ENCODE measurements at places on chromosomes 7 and 10.

GRCh38 chr10:73802276-73802991 lies 9.0 kb downstream of the NDST2 start:
- DNase-seq, result no peak

- no peak for DNase-seq
Measured at GRCh38 chr10:96034625-96035024, 8.8 kb upstream of the CCNJ start.

GRCh38 chr7:133674079-133674763 lies 421.3 kb downstream of the EXOC4 start:
- no peak for DNase-seq

GRCh38 chr7:26007510-26007909 lies 144.5 kb upstream of the NFE2L3 start:
- no peak for DNase-seq

GRCh38 chr10:114650266-114650665 lies 7.8 kb downstream of the ABLIM1 start:
- no peak for DNase-seq

DNA sequence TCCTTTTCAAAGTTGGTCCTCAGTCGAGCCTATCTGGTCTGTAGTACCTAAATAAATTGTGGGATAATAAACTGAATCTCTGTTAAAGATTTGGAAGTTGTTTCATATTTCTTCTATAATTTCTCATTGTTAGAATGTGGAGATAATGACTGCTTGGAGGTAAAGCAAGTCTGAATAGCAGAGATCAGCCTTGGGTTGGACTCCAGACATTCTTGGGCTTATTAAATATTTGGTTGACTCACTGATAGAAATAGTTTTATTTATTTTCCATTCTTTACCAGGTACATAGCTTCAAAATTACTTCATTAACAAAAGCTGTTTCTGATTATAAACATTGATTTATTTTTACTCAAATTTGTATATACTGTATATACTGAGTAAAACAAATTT lies 34.3 kb downstream of the TPST1 start:
- no peak for DNase-seq

DNA sequence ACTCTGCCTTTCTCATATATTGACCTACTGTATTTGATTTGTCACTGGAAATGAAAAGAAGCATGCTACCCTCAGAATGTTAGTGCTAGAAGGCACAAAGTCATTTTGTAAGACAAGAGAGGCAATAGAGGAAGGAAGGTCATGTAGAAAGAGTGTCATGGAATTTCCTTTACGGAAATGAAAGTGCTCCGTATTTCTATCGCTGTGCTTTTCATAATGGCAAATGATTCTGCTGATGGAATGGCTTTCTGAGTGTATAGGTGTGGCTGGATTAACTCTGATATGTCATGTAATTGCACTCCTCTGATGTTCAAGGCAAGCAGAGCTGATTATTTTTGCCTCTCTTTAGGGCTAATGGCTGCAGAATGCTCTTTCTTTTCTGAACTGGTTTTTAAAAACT lies 15.5 kb upstream of the STEAP4 start:
- no peak for DNase-seq

GRCh38 chr10:129033340-129033739 lies 433.7 kb upstream of the MGMT start:
- DNase-seq, result no peak

DNA sequence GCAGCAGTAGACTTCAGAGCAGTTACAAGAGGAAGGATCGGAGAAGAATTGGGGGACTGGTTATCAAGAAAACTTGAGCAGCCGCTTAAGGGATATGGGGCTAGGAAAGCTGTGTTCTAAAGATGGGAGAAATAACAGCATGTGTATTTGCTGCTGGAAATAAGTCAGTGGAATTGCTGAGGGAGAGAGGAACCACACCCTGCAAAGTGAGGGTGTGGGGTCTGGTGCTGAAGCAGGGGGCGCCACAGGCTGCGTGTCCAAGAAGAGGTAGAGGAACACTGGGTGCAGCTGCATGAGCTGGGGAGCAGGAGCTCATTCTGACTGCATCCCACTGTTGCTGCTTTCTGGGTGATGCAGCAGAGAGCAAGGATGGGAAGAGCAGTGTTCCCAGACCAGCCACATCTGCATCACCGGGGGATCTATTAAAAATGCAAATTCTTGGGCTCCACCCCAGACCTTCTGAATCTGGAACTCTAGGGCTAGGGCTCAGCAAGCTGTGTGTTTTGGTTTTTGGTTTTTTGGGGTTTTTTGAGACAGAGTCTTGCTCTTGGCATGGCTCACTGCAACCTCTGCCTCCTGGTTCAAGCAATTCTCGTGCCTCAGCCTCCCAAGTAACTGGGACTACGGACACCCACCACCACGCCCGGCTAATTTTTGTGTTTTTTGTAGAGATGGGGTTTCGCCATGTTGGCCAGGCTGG lies 97.1 kb upstream of the DNAJB6 start:
- no peak for DNase-seq

DNA sequence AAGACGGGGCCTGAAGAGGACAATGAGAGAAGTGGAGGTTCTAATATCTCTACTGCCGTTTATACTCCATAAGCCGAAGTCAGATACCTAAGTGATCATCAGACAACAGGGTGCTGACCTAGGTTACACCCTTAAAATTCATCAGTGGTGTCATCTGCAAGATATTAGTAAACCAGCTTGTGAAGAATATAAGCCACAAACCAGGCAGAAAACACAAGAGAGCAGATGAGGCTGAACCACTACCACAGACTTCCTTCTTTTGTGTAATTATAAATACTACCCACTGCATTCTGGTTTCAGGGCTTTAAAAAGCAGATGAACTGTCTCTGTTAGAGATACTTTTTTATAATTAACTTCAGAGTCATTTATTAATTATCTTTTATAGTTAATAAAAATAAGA lies 69.0 kb upstream of the LRRC17 start:
- DNase-seq, result no peak

DNA sequence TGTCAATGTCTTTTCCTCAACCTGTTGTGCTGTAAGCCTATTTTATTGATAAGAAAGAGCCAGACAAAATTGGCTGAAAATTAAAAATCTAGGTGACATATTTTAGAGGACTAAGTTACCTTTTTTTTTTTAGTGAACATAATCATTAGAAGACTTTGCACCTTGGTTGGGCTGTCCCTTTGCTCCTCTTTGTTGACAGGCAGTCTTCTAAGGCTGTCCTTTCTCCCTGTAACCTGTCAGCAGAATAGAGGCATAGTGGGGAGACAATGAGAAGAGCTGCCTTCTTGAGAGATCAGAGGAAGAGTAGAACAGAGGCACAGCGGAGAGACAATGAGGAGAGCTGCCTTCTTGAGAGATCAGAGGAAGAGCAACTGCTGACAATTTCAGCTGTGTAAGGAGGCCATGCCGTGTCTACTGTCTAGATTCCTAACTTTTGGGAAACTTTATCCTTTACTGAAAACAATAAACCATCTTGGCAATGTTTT lies 238.3 kb upstream of the FZD1 start:
- DNase-seq, result no peak

DNA sequence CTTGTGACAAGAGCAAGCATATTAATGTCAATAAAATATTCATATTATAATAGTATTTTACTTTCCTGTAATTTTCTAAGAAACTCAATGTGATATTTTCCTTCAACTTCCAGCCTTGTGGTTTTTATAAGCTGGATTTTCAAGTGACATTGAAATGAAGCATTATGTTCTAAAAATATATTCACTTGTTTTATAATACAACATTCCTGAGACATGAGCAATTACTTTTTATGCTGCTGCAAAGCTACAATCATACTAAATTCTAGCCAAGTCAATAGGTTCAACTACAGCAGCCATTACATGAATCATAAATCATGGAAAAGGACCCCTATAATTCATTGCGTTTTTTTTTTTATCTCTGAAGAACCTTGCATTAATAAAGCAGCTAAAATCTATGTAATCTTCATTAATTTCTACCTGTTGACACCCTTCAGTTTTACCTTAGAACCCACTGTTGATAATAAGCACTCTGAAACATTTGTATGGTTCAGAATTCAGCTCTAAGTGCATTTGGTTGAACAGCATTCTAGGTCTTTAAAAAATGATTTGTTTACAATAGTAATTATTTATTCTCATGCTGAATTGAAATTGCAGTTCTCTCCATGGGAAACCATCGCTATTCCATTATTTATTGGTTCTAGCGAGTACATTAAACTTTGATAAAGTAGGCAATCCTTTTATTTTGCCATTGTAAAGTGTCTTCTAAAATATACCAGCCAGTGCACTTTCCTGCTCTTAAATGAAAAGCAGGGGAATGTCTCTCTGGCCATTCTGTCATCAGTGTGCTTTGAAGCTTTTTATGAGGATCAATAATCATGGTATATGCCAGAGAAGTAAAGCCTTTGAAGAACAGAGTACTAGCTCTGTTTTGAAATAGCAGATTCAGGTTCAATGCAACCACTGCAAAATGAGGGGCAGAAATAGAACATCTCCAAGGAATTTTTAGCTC lies 132.6 kb downstream of the GNAT3 start:
- DNase-seq, result no peak

DNA sequence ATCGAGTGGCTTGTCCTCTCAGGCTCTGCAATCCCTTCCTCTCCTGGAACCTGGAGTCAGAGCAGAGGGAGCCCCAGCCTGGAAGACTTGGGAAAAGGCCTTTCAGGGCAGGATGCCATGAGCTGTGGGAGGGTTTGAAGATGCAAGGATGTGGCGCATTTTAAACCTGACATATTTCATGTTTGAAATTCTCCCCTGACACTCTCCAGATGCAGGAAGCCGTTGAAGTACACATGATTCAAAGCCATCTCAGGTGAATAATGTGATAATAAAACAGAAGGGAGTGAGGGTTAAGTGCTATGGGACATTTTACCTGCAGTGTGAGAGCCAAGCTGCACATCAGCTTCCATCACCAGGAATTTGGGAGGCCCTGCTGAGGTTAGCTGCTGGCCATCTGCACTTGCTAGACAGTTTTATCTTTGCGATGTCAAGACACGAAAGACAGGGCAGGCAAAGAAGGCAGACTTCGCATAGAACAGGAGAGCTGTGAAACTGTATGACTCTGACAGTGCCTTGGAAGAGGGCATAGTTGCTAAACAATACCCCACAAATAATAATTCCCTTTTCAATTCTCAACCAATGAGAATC lies 159.1 kb upstream of the GDF10 start:
- DNase-seq, result no peak

DNA sequence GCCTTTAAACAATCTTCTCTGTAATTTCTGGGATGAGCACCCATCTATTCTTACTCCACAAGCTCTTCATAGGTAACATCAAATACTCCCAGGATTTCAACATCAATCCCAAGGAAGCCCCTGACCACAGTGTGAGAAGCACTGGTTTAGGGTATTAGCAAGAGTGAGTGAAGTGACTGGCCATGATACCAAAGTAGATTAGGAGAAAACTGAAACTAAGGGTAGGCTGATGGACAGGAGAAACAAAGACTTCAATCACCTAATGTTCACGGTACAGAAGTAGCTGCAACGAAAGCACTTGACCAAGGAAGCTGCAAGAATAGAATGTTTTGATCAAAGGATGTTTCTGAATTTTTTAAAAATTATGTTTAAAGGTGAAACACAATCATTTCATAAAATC lies 49.8 kb downstream of the LMBR1 start:
- no peak for DNase-seq

DNA sequence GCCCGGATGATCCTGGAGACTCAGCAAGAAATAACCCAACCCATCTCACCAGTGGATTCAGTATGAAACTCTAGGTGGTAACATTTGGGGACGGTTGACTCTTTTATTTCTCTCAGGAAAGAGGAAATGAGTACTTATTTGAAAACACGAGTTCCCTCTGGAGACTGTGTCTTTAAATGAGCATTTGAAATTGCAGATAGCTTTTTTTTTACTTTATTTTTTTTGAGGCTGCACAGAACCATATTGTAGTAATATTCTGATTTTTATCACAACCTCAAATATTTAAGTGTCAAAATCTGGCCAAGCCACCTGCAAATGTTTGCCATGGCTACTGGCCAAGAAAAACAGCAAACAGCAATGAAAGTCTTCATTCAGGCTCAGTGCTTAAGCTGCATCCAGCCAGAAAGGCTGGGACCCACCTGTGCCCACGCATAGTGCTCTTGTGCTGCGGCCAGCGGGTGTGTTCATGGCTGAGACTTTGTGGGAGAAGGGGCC lies 160.8 kb downstream of the CREB5 start:
- no peak for DNase-seq

DNA sequence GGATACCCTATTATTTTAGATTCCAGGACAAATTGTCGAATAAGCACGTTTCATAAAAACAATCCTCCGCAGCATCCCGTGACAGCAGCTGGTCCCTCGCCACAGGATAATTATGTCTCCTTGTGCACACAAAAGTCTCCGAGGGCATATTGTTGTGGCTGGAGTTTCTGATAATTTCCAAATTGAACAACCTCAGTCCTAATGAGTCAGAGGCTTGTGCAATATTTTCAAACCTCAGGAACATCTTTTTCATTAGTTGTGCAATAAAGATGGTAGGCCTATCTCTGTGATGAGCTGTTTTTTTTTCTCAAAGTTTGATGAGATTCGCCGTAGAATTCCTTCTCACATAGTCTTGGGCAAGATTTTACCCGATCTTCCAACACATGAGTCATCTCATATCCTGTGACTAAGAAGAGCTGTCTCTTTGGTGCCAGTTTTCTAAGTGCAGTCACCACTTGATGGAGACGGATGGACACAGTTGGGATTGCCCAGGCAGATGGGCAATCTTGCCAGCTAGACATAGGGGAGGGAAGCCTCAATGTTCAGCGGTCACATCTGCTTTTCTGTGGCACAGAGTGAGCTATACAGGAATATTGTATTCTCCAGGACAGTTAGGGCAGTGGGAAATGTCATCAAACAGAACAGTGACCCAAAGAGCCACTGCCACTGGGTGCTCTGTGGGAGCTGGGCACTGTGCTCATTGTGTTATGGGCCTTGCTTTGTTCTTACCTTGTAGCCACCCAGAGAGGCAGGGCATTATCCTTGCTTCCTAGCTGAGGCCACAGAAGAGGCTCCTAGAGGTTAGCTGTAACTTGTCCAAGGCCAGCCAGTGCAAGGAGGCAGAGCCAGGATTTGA lies 7.8 kb downstream of the HTRA1 start:
- no peak for DNase-seq

- no peak for DNase-seq
Measured at GRCh38 chr7:71271203-71271602, 139.3 kb downstream of the GALNT17 start.

- no peak for DNase-seq
Measured at GRCh38 chr10:34153663-34154382, 661.3 kb downstream of the PARD3 start.

- DNase-seq, result peak; percentile 22
Measured at GRCh38 chr7:106915873-106916272, 50.8 kb downstream of the PIK3CG start.

GRCh38 chr7:1733206-1733907 lies 63.3 kb downstream of the ELFN1 start:
- DNase-seq, result no peak
